Caudate nucleus (tissue), 63 donors: ENCODE measurements at places on chromosomes 16 and 17.

DNA sequence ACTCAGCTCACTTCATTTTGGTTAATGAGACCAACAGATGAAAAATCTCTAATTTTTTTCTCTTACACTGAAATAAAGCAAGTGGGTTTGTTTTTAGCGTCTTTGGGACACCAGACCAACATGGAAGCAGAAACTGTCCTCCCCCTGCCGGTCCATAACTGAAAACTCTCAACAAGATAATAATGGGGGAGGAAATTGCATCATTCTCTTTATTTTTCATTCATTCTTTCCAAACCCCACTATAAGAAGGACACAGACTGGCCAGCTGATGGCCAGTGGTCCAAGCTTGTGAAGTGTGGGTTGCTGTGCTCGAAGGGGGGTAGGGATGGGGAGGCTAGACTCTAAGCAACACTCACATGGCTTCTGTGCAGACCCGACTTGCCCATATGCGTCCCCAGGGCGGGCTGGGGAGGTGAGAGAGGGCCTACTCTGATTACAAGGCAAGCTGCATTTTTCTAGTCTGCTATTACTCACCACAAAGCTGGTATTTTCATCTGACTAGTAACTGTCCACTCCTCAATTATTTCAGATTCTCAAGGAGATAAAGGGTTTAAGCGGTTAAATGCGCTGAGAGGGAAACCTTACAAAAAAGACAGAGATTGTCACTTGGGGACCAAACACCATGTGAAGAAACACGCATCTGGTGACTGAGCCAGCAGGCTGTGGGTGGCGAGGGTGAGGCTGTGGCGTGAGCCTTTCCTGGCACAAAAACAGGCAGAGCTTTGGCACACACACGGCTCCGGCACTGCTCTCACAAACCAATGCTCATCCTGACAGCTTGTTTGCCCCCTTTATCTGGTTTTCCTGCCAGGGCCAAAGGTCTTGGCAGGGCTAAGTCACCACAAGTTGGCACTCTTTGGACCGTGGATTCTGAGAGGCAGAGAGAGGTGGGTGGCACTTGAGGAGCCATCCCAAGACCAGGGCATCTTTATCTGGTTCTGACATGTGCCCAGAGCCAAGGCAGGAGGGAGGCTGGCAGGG, 38.2 kb downstream of the MARF1 start:
- no peak for DNase-seq

GRCh38 chr17:81607431-81607830, 29.5 kb downstream of the NPLOC4 start:
- no peak for DNase-seq

- peak; percentile 8 for DNase-seq
Measured at GRCh38 chr17:55348749-55349354, 72.8 kb downstream of the MMD start.

DNA sequence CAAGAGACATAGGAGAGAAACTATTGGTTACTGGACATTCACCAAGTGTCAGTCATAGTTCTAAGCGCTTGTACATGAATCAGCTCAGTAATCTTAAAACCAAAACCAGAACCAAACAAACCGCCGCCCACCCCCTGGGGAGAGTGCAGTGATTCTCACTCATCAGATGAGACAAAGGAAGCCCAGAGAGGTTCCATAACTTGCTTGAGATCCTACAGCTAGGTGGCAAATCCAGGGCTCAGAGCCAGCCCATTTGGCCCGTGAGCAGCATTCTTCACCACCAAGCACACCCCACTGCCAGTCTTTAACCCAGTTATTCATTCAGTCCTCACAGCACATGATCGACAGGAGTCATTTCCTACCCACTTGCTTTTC, 37.2 kb upstream of the RGS9 start:
- no peak for DNase-seq

DNA sequence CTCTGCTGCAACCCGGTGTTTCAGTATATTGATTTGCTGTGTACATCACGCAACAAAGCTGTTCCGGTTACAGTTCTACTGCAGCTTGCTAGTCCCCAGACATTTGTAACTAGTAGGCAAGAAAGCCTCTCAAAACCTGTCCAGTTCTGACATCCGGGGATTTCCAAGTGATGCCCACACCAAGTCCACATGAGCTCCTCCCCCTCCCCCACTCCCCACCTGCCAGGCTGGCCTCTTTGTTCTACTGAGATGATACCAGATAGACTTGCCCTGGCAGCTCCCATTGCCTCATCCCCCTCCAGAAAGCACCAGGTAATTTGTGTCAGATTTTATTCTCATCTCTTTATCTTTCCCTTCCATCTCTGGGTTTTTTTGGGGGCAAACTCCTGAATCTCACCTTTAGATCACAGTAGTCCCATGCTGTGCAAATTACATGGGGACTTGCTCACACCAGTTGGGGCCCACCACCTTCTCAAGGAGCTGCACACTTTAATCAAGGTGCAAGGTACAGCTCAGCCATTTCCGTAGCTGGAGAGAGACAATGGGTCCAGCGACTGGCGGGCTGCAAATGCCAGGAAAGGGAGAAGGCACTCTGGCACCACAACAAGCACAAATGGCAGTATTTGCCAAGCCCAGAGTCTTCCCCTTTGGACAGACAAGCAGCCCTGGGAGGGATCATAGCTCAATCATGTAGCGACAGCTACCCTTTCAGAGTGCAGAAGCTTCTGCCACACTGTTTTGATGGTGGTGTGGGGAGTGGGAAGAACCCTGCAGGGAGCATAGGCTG, 183.1 kb downstream of the CYLD start:
- DNase-seq = no peak

- no peak for DNase-seq
Measured at GRCh38 chr17:43550754-43551153, 4.6 kb upstream of the ETV4 start.

DNA sequence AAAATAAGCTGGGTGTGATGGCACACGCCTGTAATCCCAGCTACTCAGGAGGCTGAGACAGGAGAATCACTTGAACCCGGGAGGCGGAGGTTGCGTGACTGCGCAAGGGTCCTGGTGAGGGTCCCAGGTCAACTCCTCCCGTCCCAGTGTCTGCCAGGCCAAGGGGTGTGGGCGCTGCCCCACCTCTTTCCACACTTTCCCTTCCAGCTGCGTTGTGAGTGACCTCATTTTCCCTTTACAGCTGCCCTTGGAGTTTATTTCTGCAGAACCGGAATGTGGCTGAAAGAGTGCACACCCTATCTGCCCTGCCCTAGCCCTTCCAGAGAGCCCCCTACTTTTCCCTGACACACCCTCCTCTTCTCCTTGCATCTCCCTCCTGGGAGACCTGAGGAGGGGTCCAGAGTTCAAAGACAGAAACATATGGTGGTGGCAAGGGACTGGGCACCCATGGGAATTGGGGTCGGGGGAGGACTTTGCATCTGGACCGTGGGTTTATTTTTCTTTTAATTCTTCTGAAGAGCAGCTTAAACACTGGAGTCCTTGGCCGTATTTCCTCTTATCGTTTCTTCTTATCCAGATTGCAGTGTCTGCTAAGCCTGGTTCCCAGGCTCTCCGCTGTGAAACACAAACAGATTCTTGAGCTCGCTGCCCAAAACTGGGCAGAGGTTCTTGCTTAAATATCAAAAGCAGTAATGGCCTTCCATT, 20.9 kb downstream of the MRC2 start:
- DNase-seq = no peak

DNA sequence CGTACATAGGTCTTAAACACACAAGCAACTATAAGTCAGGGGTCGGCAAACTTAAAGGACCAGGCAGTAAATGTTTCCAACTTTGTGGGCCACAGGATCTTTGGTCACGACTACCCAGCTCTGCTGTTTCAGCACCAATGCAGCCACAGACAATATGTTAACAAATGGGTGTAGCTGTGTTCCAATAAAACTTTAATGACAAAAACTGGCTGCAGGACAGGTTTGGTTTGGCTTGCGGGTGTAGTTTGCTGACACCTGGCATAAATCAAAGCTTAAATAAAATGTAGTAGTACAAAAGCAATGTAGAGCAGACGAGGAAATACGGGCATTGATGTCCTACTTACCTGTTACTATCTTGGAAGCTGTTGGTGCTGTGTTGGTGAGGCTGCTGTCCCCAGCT, 84.7 kb downstream of the SLC5A11 start:
- DNase-seq = no peak

DNA sequence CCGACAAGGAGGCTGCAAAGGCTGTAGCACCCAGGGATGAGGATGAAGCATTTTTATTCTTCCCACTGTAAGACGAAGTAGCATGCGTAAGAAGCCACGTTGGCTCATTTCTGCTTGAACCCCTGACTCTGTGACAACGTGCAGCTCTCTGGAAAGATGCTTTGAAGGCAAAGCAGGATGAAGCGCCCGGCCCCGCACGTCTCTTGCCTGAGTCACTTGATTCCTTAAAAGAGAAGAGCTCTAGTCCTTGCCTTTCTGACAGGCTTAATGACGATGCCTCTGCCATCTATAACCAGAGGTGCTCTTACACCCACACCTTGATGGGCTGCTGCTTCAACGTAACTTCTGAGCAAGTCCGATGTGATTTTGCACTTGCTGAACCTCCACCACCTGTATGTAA, 76.7 kb upstream of the MED9 start:
- no peak for DNase-seq

GRCh38 chr16:66097751-66098150, 268.7 kb upstream of the CDH5 start:
- no peak for DNase-seq

DNA sequence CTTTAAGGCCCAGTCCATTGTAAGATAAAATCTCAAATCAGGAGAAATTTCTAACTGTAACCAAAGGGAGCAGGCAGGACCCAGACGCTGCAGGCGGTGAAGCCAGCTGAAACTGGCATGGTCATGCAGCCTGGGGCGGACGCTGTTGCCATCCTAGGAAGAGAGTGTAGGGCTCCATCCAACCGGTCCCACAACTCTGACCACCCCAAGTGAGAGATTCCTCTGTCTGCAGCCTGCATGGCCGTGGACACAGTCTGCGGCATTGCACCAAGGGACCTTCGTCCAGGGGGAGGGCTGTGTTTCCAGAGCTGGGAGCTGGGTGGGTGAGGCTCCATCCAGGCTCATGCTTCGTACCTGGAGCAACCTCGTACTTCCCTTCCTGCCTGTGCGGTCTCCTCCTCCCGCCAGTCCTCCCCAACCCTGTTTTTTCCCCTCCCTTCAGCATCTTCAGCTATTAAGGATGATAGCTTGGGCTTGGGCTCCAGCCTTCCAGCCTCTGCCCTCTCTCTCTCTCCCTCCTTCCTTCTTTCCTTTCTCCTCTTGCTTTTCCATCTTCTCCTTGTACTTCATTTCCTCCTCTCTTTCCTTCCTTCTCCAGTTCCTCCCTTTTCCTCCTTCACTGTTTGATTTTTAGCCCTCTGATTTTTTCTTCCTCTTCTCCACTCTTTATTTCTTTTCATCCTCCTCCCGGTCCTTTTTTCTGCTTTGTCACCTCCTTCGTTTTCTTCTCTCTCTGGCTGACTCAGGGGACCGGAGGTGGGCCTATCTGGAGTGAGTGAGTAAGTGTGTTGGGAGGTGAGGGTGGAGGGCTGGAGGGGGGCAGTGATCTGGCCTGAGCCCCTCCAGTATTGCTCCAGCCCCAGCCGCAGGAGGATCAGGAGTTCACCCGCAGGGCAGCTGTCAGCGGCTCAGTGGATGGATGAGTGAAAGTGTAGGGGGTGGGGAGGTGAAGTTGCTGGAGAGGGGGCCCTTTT, 17.0 kb upstream of the LHX1 start:
- no peak for DNase-seq

GRCh38 chr17:19379361-19380065, 1.2 kb downstream of the MAPK7 start:
- no peak for DNase-seq

DNA sequence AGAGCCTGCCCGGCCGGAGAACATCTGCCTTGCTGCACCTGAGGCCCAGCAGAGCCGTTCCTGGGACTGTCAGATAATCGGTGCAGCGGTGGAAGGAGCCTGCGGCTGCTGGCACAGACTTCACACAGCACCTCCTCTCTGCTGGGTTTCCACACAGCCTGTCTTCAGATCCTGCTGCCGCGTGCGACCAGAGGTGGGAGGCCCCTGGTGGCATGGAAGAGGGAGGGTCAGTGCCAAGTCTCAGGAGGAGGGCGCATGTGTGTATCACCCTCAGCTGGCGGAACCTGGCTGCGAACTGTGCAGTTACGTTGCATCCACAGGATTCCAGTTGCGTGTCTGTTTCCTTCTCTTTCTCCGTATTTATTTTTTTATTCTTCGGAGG, 3.3 kb downstream of the CDK5R1 start:
- DNase-seq = no peak

DNA sequence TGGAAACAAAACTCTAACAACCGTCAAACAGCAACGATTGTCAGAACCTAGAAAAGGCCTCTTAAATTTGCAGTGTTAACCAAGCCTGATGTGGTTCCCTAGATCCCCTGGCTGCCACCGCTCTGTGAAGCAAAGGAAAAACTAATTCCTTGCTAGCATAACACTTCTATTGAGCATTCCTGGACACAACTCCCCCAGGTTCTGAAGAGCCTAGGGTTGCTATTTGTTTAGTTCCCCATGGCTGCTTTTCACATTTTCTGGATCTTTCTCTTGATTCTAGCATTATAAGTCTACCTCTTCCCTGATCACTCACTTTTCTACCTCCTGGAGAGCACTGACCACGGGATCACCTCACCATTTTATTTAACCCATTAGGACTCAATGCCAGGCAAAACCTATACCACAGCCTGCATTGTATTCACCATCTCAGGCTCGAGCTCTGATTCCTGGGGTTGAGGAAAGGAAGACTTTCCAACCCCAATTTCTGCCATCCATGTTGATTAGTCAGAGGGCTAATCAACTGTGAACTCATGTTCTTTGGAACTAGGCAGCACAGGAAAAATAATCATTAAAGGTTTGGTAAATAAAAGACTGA, 692 bp upstream of the KCNJ16 start:
- no peak for DNase-seq

- no peak for DNase-seq
Measured at GRCh38 chr17:28131599-28131998, 89.1 kb downstream of the NLK start.

GRCh38 chr17:73305845-73306836, 5.7 kb downstream of the CDC42EP4 start:
- DNase-seq = no peak

DNA sequence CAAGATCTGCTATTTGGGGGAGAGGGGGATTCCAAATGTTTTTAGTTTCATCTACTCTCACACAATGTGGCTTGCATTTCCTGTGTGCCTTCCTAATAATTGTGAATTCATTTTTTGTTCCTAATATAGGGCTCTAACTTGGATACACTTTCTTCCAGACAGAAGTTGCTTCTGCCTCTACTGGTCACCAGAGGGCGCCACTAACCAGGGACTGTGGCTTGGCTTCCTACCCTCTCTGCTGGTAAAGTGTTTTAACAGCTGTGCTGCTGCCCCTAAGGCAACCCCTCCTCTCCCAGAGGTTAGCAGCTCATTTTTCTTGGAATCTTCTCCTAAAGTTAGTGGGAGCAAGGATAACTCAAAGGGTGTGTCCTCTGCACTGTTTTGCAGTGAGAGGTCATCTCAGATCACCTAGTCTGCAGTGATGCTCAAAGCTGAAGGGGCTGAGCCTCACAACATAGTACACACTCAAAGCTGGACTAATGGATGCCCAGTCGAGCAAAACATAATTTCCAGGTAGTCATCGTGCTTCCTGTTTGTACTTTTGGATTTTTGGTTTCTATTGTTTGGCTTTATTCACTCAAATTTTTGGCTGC, 5.0 kb upstream of the PRSS54 start:
- no peak for DNase-seq

GRCh38 chr17:67585077-67585602, 132.6 kb upstream of the NOL11 start:
- no peak for DNase-seq

- no peak for DNase-seq
Measured at GRCh38 chr16:89093602-89094251, at the start of gene ACSF3. Gene ACSF3 (plus strand): TSS chr16:89093852. CDS start chr16:89100682, 6,830 bp downstream.

- no peak for DNase-seq
Measured at GRCh38 chr16:49617710-49618330, 238.1 kb downstream of the ZNF423 start.

- DNase-seq = no peak
Measured at GRCh38 chr16:9061358-9061813, 30.1 kb upstream of the HAPSTR1 start.
